AML-193 (cell line): ENCODE measurements at places on chromosomes 6 and 20.

- DNase-seq: no peak
Measured at GRCh38 chr20:20078041-20078440, 25.7 kb downstream of the CFAP61 start.

DNA sequence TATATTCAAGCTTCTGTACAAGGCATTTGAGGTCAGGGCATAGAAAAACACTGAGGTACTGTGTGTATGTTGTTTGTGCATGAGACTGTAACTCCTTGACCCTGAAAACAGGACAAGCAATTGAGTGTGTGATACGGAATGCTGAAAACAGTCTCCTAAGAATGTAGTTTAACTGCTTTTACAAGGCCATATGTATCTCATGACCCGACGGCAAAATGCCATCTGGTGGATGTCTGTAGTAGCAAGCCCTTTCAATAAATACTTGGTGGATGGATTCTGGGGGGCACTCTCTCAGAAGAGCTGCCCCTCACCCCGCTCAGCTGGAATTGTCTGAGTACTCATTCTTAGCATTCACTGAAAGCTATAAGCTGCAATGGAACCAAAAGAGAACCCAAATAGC, 69.3 kb upstream of the EYS start:
- DNase-seq: no peak

- no peak for DNase-seq
Measured at GRCh38 chr20:23003881-23004460, 31.1 kb upstream of the SSTR4 start.

GRCh38 chr6:42028234-42029061, 21.9 kb upstream of the TAF8 start:
- peak; percentile 99 for DNase-seq

- no peak for DNase-seq
Measured at GRCh38 chr6:116542426-116542825, 3.1 kb downstream of the TRAPPC3L start.

DNA sequence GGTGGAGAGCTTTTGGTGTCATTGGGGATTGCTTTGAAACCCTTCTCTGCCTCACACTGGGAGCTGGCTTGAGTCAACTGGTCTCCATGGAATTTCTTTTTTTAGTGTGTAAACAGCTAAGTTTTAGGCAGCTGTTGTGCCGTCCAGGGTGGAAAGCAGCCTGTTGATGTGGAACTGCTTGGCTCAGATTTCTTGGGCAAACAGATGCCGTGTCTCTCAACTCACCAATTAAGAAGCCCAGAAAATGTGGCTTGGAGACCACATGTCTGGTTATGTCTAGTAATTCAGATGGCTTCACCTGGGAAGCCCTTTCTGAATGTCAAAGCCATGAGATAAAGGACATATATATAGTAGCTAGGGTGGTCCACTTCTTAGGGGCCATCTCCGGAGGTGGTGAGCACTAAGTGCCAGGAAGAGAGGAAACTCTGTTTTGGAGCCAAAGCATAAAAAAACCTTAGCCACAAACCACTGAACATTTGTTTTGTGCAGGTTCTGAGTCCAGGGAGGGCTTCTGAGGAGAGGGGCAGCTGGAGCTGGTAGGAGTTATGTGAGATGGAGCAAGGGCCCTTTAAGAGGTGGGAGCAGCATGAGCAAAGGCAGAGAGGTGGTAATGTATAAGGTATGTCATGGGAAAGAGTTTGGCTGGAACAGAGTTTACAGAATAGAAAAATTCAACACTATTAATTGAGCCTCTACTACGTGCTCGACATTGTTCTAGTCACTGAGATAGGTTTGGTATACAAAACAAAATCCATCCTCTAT, 31.2 kb downstream of the SRSF3 start:
- DNase-seq: no peak

DNA sequence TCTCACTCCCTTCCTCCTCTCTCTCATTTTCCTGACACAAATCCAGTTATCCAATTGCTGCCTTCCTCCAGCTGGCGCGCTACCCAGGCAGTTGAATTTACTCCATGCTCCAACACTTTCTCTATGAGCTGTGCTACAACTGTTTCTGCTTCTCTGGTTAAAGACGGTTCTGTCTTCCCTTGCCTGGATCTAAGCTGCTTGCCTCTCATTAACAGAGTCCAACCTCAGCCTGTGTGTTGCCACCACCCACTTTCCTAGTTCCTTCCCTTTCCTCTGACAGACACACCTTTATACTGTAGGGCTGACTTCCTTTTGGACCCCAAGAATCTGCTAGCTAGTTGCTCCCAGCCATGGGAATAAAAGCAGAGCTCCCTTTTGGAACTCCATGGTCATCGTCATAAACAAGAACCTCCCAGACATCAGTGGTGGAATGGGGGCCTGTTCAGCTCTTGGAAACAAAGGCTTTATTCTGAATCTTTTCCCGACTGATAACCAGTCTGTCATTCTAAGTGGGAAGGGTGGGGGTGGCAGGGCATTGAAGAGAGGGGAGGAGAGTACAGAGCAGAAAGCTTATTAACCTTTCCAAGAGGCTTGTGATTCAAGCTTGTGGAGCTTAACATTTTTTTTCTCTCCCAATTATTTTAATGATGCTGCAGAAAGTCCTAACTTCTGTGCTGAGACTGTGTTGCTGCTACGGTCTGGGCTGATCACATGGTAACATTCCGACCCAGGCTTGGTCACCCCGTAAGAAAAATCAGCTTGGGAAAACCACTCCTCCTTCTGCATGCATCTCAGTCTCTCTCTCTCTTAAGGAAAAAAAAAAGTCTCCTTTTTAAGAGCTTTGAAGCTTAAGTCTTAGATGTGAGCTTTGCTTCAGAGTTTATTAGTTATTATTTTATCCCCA, 31.3 kb upstream of the BMP2 start:
- no peak for DNase-seq

DNA sequence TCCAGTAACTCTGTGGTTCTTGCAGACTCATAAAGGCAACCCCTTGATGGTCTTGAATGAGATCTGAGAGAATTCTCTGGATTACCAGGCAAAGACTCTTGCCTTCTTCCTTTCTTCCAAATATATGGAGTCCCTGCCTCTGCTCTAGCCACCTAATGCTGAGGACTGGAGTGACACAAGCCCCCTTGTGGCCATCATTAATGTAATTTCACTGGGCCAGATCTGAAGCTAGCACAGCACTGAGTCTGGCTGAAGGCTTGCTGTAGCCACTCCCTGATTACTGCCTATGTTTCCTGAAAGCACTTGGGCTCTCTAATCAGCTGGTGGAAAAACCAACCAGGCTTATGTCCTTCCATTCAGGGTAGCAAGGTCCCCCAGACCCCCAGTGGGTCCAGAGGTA, 559.3 kb upstream of the IRAK1BP1 start:
- no peak for DNase-seq

DNA sequence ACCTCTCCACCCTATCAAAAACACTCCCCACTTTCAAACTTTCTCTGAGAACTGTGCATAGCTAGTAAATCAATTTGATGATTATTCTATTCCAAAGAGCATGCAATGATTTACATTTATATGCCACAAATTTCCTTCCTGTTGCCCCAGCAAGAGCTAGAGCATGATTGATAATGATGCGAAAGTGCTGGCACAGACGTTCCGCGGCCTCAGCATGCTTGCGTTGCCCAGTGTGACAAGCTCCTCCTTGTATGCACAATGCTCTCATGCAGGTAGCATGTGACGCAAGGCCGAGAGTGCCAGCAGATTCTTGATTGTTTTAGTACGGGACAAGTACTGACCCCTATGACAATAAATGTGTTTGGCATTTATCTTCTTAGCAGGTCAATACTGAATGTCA, 696.3 kb upstream of the SLC35B3 start:
- DNase-seq: no peak

GRCh38 chr6:132464538-132465256, 48.2 kb downstream of the STX7 start:
- no peak for DNase-seq

GRCh38 chr6:26044140-26045064, 42.8 kb upstream of the HFE start:
- no peak for DNase-seq

DNA sequence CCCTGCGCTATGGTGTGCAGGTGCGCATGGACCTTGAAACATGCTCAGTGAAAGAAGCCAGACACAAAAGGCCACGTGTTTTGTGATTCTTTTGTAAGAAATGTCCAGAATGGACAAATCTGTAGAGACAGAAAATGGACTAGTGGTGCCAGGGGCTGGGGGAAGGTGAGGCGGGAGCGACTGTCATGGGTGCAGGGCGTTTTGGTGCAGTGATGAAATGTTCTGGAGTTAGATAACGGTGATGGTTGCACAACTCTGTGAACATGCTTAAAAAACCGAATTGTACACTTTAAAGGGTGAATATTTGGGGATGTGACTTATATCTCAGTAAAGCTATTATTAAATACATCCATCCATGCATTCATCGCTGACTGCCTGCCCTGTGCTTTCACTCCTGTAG, 31.7 kb upstream of the NTSR1 start:
- DNase-seq: peak; percentile 18

DNA sequence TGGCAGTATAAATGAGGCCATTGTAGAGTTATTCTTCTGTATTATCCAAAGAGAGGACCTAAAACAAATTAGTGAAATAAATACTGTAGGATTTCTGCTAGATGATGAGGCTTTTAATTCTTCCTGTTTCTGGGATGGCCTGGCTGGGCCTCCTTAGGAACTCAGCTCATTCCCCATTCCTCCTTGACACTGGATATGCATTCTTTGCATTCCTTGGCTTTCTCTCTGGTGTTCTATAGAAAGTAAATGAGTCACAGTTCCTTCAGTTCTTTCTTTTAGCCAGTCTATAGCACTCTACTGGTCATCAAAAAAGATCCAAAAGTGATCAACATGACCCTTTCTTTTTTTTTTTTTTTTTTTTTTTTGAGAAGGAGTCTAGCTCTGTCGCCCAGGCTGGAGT, 8.6 kb downstream of the OR10C1 start:
- DNase-seq: no peak

DNA sequence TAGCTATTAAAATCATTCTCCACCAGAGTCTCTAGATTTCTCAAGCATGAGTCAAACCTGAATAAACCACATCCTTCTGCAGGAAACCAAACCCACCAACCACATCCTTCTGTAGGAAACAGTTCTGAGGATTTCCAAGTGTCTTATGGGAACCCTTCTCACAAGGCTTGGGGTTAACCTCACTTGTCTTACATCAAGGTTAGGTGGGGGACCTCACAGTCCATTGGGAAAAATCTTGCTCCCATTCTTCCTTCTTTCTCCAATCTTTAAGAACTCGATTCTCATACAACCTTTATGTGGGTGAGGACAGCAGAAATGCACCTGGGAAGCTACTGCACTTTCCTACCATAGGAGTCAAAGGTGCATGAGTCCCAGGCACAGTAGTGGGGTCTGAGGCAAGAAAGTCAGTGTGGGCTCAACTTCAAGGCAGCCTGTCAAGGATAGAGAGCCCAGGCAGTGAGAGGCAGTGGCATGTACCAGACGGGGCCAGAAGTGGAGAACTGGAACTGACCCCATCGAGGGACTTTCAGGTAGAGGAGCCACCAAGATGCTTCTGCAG, 114.5 kb downstream of the SLC22A3 start:
- DNase-seq: peak; percentile 73

DNA sequence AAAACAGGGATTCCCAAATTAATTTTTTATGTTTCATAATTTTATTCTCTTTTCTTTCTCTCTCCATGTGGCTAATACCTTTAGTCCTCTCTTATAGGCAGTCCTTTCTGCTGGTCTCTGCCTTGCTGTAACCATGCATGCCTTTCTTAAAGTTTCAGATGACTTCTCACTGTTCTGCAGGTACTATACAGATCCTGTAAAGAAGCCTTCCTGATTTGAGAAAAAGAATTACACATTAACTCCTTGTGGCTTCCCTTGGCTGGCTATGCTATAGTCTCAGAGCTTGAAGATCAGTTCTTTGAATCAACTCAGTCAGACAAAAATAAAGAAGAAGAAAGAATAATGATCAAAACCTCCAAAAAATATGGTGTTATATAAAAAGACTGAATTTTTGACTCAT, 7.3 kb upstream of the GPR63 start:
- no peak for DNase-seq

- peak; percentile 86 for DNase-seq
Measured at GRCh38 chr6:157521362-157522335, 140.7 kb downstream of the ZDHHC14 start.

- DNase-seq: no peak
Measured at GRCh38 chr6:122996794-122997505, 915 bp downstream of the CLVS2 start.

GRCh38 chr20:4814696-4815252, 93.1 kb downstream of the PRND start:
- peak; percentile 67 for DNase-seq

DNA sequence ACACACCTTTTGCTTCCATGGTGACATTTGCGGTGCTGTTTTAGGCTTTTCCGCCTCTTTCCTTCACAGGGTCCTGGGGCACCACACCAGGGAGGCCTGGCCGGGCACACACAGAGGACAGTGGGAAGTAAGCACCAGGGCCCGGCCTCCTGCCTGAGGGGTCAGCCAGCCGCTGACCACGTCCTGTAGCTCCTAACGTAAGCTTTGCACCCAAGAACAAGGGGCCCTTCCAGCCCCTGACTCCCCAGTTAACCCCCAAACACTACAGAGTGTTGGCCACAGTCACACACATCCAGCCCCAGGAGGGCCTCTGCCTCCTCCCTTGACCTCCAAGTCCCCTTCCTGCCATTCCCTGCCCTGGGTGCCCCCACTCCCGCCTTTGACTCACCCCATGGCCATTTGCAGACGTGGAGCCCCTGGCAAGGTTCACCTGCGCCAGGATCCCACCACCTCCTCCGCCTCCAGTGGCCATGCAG, 54.7 kb downstream of the YTHDF1 start:
- DNase-seq: no peak

DNA sequence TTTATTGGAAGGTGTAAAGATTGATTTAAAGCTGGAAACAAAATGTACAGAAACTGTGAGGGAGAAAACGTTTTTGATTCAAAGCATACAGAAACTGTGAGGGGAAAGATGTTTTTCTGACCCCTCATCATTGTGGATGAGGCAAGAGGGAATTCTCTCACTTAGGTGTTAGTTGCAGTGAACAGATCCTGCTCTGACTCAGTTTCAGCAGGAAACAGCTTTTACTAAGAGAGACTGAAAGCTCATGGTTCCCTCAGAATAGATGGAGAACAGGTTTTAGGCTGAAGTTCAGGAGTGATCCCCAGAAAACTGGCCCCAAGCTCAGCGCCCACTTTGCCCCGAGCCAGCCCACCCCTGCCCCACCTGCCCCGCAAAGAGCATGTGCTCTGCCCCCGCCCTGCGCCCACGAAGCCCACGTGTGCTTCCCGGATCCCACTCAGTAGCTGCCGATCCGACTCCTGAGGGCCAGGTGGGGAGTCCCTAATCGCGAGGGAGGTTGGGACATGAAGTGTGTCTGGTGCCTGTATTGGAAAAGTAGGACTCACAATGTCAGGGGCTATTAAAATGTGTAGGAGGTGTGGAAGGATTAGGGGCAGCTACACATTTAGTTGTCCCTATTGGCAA, 41.2 kb downstream of the DUSP22 start:
- no peak for DNase-seq

GRCh38 chr20:48607544-48607865, 220.3 kb downstream of the PREX1 start:
- DNase-seq: no peak

DNA sequence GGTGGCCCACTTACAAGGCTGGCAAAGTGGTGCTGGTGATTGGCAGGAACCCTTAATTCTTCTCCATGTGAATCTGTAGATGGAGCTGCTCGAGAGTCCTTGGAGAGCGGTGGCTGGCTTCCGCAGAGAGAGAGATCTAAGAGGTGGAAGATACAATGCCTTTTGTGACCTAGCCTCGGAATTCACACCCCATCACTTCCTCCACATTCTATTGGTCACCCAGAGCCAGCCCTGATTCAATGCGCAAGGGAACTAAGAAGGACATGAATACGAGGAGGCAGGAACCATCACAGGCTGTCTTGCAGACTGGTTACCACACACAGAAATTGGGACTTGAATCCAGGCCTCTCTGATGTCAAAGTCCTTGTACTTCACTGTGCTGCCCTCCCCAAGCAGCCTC, 128.9 kb upstream of the PROKR2 start:
- DNase-seq: no peak
